ENCODE measurements at places on chromosomes 4 and X.

GRCh38 chrX:49060914-49061313 is 2.1 kb downstream of the CCDC120 start:
- no peak for DNase-seq

- DNase-seq = no peak
Observed at GRCh38 chrX:84488426-84488825, 13.8 kb downstream of the HDX start.

GRCh38 chrX:129720741-129721140 is 18.0 kb upstream of the XPNPEP2 start:
- no peak for DNase-seq

DNA sequence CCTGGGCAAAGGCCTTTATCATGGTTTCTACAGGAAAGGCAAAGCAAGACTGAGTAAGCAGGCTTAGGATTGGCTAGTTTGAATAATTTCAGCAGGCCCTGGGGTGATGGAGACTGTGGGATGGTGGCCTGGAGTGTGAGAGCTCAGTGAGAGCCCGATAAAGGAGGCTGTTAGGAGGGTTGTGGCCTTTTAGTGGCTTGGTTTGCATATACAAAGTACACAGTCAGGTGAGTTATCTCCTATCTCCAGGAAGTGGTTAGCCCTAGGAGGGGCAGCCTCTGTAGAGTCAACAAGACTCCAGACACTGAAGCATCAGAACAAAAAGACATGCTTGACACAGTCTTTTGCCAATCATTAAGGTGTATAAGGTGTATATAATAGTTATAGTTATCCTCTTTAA is 157.2 kb downstream of the CFAP299 start:
- no peak for DNase-seq

DNA sequence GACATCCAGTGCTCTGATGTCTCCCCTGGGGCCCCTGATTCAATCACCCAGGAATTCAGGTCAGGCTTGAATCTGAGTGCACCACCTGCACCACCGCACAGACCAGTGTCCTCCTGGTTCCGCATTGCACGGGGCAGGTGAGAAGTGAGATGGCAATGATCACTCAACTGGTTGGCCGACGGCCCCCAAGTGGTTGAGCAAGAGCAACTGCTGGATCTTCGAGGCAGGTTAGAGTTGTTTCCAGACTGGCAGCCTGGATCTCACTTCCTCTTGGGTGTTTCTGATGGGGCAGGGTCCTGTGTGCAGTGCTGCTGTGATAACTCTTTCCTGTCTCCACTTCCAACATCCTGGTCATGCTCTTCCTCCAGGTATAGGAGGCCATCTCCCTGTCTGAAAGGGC is 50.4 kb downstream of the C4orf50 start:
- no peak for DNase-seq

DNA sequence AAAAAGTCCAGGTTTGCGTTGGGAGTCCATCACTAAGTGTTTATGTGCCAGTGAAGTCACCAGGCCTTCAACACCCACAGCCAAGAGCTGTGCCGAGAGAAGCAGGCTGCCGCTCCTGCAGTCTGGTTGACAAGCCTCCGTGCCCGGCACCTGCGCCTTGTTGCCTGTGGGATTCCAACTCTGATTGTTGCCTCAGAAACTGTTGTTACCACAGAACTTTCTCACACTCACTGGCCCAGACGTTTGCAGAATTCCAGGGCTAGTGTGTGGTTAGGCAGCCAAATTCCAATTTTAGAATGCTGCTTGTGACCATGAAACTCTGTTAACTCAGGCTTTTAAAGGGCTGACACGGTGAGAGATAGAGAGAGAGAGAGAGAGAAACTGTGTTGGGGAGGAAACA is 119.5 kb upstream of the LIMCH1 start:
- DNase-seq = no peak

DNA sequence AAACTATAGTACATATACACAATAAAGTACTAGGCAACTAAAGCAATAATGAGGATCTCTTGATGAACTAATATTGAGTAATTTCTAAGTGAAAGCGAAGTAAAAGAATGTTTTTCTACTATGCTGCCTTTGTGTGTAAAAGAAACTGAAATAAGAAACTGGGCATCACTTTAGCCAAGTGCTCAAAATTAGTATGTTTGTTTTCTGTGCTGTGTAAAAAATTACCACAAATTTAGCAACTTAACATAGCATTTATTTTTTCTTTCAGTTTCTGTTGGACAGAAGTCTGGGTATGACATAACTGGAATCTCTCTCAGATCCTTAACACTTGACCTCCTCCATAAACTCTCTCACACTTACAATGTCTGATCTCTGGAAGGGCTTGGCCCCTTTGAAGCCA is 687.1 kb upstream of the MAGEB2 start:
- no peak for DNase-seq

DNA sequence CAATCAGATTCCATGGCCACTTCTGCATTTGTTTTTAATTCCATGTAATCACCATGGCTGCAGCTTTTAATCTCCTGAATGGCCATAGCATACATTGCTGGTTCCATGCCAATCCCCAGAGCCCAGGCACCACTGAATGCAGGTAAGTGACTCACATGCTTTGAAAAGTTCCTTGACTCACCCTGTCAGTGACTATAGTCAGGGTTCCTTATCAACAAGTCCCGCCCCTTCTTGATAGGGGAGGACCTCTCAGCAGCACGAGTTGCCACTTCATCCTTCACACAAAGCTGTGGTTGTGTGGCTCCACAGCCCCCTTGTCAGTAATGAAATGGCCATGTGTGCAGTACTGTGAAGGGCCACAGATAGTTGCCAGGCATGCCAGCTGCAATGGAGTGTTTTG is 516.6 kb downstream of the PPARGC1A start:
- DNase-seq = no peak

GRCh38 chrX:19836337-19836736 is 51.1 kb downstream of the SH3KBP1 start:
- no peak for DNase-seq

- no peak for DNase-seq
Observed at GRCh38 chr4:25859429-25860148, 3.2 kb downstream of the SEL1L3 start.

All from nucleus accumbens (tissue), 56 donors.